OCI-M1 (cell line): ENCODE measurements at places on chromosomes 11 and 22.

DNA sequence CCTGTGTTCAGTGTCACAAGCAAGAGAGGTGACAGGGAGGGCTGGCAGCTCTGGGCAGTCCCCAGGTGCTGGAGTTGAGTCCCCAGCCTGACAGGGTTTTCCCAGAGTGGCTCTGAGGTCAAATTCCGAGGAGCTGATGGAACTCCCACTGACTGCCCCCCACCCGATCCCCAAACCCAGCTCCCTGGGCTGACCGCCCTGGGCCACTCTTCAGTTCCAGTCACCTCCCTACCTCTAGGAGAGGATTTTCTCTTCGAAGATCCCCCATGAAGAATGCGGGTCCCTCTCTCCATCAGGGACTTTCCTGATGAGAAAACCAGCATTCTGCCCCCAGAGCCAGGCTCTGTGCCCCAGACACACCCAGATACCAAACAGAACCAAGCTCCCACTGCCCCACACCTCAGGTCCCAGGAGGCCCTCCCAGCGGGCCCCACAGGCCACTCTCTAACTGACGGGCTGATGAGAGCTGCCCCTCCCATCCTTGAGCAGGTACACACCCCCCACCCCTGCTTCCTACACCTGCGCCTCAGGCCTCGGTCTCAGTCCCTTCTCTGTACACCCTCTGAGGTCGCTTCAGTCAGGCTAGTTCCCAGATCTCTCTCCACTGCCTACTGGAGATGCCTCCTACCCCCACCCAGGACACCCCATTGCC lies 12.1 kb upstream of the RAC2 start:
- no peak for DNase-seq

DNA sequence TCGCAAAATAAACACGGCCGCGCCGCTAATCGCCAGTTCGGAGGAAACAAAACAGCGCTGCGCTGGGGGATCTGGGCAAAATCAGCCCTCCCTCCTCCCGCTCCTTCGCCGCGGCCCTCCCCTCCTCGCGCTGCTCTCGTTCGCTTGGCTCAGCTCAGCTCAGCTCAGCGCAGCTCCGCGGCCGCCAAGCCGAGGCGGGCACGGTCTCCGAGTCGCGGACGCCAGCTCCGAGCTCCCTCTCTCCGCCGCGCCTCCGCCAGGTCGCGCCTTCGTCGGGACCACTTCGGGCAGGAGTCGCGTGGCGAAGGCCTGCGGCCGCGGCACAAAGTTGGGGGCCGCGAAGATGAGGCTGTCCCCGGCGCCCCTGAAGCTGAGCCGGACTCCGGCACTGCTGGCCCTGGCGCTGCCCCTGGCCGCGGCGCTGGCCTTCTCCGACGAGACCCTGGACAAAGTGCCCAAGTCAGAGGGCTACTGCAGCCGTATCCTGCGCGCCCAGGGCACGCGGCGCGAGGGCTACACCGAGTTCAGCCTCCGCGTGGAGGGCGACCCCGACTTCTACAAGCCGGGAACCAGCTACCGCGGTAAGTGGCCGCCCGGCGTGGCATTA lies at the start of gene SPON1:
SPON1 (plus strand) TSS at position 162 of the 607 bp plus-strand sequence; CDS start at position 344, 182 bp downstream.
- DNase-seq, result no peak

- DNase-seq, result no peak
These were observed 3.6 kb downstream of the SREBF2 start for GRCh38 chr22:41836551-41836950.

- no peak for DNase-seq
These were observed 460.1 kb downstream of the DLG2 start for GRCh38 chr11:85167038-85167437.

- no peak for DNase-seq
These were observed 27.3 kb upstream of the PACSIN2 start for GRCh38 chr22:43042101-43042780.

DNA sequence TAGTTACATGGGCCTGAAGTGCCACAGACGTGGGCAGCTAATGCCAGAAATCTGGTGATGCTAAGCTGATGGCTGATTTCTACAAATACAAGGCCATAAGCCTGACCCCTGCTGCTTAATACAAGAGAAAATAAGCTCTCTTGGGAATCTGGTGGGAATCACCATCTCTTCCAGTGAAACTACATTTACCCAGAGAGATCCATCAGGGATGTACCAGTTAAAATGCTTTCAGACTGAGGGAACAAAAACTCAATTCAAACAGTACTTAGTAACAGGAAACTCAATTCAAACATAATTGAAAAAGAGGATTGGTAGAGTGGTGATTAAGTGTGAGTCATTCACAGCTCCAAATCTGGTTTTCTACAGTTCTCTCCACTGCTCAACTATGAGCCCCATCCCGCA lies 1.7 kb upstream of the CAVIN3 start:
- DNase-seq, result no peak

- no peak for DNase-seq
These were observed 14.1 kb upstream of the SELENOH start for GRCh38 chr11:57727185-57727584.
